ENCODE measurements at places on chromosomes 3 and 15.

- no peak for DNase-seq
Observed at GRCh38 chr15:28994142-28994830, 108.5 kb downstream of the APBA2 start.

GRCh38 chr3:77690284-77690845 is 650.5 kb downstream of the ROBO2 start:
- DNase-seq, result no peak

GRCh38 chr3:131353016-131353877 is 28.3 kb upstream of the NUDT16 start:
- no peak for DNase-seq

DNA sequence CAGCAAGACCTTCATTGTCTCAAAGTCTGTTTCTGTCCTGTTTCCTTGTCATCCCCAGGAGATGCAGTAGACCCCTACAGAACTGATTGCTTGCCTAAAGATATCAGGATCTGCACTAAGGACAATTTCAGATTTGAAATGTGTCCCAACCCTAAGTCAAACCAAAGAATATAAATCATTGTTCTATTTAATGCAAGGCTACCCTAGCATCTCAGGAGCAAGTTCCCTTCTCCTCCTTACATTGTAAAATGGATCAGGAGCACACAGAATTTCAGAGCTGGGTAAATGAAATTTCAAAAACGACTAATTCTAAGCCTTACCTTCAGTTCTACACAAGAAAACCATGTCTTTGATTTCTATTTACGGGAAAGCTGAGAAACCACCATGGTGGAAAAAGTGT is 360.9 kb upstream of the KCNH8 start:
- no peak for DNase-seq
